AG20443 (cell line): ENCODE measurements at places on chromosomes 16 and 17.
A peak's percentile ranks its signal among the peaks of the same experiment; 100 is the strongest.

- no peak for DNase-seq
Measured at GRCh38 chr17:34665819-34666763, 86.7 kb downstream of the TMEM132E start.

DNA sequence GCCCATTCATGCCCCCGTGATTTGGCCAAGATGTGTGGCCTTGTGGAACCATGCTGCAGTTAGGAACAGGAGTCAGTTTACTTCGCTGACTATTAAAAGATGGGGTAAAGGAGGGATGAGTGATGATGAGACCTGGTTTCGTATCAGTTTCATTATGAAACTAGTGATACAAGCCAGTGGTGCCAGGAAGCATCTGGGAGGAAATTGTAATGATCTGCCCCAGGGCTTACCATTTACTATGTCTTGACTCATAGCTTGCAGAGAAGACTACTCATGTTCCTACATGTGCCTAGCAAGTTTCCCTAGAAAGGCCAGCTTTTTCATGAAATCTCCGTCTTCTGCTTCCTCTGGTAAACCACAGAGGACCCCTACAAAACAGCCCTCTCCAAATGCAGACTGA, 23.2 kb downstream of the CDH3 start:
- DNase-seq = peak; percentile 47

GRCh38 chr17:68210570-68211315, 37.1 kb upstream of the AMZ2 start:
- DNase-seq = no peak

GRCh38 chr16:10964039-10964890, 19.9 kb downstream of the CLEC16A start:
- peak; percentile 91 for DNase-seq

DNA sequence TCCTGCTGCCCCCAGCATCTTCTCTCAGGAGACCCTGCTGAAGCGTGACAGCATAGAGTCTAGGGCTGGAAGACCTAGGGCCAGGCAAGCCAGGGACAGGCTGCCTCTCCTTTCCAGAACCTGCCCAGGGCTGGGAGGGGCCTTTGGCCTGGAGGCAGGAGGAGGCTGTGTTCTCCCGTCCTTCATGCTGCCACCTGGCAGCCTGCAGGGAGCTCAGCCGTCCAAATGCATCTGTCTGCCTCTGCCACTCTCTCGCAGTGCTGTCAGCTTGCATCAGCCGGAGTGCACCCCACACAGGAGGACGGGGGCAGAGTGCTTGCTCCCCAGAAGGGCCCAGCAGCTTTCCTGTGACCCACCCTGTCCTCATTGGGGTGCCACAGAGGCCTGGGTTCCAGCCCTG, 31.3 kb downstream of the ARHGAP23 start:
- DNase-seq = no peak

DNA sequence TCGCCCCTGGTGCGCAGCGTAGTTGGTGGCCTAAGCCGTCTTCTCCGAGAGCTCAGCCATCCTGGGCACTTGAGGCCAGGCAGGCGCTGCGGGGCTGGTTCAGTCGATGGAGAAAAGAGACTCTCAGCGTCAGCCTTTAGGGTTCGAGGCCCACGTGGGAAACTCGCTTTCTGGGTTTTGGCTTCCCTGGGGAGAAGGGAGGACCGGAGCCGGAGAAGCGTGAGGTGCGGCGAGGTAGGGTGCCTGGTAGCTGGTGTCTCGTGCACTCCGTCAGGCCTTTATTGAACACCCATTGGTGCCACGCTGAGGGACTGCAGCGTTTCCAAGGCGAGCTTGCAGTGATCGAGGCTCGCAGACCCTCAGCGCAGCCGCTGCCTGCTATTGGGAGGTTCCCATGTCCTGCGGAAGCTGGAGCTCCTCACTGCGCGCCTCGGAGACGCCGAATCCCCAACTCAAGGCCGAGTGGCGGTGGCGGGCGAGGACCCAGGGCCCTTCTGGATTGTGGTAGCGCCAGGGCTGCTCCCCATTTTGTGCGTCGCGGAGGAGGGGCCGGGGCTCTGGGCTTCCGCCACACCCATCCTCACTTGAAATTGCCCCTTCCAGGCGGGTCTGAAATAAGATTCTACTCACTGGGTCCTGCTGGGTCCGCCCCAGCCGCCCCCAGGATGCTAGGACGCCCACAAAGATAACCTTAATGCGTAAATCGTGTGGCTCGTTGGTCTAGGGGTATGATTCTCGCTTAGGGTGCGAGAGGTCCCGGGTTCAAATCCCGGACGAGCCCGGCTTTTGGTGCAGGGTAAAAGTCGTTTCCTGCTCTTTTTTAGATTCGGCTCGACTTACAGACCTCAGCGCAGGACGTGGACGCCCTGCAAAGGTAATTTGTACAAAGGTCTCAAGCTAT, 1.2 kb downstream of the OR1F1 start:
- peak; percentile 70 for DNase-seq

DNA sequence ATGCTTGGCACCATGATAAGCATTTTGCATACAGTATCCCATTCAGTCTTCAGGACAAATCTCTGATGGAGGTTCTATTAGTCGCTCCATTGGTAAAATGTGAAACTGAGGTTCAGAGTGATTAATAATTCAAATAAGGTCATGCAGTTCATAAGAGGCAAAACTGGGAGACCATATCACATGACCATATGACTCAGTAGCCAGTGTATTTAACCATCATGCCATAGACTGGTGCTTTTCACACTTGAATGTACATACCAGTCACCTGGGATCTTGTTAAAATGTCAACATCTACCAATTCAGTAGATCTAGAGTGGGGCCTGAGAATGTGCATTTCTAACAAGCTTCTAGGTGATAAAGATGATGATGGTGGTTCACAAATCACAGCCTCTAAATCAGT, 4.3 kb downstream of the ACSM3 start:
- no peak for DNase-seq

GRCh38 chr16:41439-42068, 11.9 kb downstream of the POLR3K start:
- DNase-seq = no peak

DNA sequence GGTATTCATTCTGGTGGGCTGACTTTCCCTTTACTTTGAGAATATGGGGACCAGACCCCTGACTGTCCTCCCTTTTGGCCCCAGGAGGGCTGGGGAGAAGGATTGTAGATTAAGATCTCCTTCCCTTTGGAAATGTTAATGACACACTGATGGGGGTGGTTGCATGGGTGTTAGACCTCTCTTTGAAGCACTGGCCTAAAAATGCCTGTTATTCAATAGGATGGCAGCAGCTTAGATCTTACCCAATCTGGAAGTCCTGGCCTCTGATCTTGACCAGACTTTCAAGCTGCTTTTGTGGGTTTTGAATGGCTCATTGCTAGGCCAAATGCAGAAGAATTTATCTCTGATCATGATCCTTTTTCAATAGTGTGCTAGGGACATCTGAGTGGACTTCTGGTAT, 25.7 kb downstream of the MAP3K3 start:
- no peak for DNase-seq

DNA sequence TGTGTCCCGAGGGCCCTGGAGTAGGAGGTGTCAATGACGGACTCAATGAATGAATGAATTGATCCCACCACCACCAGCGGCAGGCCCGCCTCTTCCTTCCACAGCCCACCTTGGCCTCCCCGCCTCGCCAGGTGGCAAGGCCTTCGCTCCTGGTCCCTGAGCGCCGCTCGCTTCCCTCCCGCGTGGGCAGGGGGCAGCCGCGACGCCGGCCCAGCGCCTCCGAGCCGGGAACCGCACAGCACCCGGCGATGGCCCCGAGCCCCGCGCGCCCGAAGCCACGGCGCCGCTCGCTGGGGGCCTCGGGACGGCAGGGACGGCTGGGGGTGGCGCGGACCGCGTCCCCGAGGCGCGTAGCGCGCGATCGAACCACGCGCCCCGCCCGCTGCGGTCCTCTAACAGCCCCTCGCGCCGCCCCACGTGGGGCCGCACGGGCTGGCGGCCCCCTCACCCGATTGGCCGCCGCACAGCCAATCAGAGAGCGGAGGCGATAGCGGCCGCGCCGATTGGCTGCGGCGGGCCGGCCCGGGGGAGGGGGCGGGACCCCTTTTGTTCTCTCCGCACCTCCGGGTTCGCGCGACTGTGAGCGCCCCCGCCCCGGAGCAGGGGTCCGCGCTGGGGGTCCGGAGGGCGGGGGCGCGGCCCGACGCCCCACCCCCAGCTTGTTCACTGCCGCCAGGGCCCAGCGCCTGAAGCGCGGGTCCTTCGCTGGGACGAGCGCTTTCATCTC, 31.4 kb downstream of the ACTG1 start:
- peak; percentile 92 for DNase-seq
